ENCODE measurements at places on chromosomes 1 and 21. TPM values are rescaled to one million over a fixed set of nuclear protein-coding genes. Genes with fewer than 3 reads are reported as not detected.

FAAH gene
- total RNA-seq = 21.9 TPM

IVL gene
- 0.27 TPM for total RNA-seq

- no peaks in the 10 kb centered on the region for H3K36me3 ChIP-seq
- no peak overlapping the region for H3K4me3 ChIP-seq
- peak overlapping the region; percentile 14 for H3K27ac ChIP-seq
- H3K4me1 ChIP-seq = peaks cover 5% of the 10 kb centered on the region
- peak; percentile 34 for DNase-seq
These were observed 167.5 kb downstream of the CLIC6 start for GRCh38 chr21:34836103-34836932.

DNA sequence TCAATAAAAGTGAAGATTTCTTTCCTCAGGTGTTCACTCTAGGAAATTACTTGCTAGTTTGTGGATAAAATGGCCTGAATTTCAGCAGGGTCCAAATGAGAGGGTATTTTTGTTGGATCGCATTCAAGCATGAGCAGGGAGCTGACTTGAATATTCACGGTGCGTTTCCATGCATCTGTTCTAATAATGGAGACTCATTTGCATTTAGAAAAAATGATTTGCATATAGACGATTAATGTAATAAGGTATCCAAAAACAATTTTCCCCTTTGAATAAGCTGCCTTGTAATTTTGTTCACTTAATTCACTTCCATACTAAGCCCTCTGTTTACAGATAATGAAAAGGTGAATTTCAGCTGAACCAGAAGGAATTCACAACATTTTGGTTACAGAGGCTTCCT lies 130.9 kb upstream of the AJAP1 start:
- H3K27ac ChIP-seq = no peak overlapping the region
- no peak for DNase-seq
- H3K4me1 ChIP-seq = no peaks in the 10 kb centered on the region
- no peaks in the 10 kb centered on the region for H3K36me3 ChIP-seq
- H3K4me3 ChIP-seq = no peak overlapping the region
- no peaks in the 10 kb centered on the region for H3K27me3 ChIP-seq

- peak within 1 kb of the TSS; percentile 28 for H3K4me3 ChIP-seq
- no peaks in the 10 kb centered on the region for H3K27me3 ChIP-seq
- H3K4me1 ChIP-seq = no peaks in the 10 kb centered on the region
- H3K27ac ChIP-seq = no peak within 1 kb of the TSS
- no peaks in the 10 kb centered on the region for H3K36me3 ChIP-seq
These were observed at the start of gene SLAMF7 for GRCh38 chr1:160739098-160739511. SLAMF7 (plus strand) TSS chr1:160739247; CDS start chr1:160739302, 55 bp downstream.

DNA sequence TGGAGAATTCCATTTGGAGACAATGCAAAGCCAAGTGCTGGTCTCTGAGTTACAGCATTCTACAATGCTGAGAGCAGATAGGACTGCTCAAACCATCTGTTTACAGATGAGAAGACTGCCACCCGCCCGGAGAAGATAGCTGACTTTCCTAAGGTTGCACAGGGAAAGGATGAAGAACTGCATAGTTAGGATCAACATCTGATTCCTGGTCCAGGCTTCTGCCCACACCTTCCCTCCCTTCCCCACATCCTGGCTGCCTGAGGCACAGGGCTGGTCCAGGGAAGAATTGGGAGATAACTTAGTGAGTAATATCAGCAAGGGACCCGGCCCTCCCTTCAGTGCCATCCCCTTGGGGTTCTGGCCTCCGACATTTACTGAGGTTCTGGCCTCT lies 2.0 kb downstream of the SERINC2 start:
- no peaks in the 10 kb centered on the region for H3K27me3 ChIP-seq
- no peak for DNase-seq
- no peak overlapping the region for H3K27ac ChIP-seq
- H3K4me1 ChIP-seq = peaks cover 13% of the 10 kb centered on the region

- no peaks in the 10 kb centered on the region for H3K27me3 ChIP-seq
- peaks cover 16% of the 10 kb centered on the region for H3K4me1 ChIP-seq
- peak within 1 kb of the TSS; percentile 72 for H3K4me3 ChIP-seq
- H3K36me3 ChIP-seq = no peaks in the 10 kb centered on the region
- no peak for DNase-seq
- H3K27ac ChIP-seq = no peak within 1 kb of the TSS
These were observed at the start of gene IFNLR1 for GRCh38 chr1:24186993-24187790. IFNLR1 (minus strand) TSS chr1:24187289; CDS start chr1:24187248, 41 bp downstream.

ADCY10 gene
- 0.54 TPM for total RNA-seq

Measured in thoracic aorta (tissue), 2 donors.